Iris pigment epithelial cell (primary cell): ENCODE measurements at places on chromosomes 5 and 9.

- DNase-seq: peak; percentile 53
Measured at GRCh38 chr5:154519359-154519758, 41.3 kb upstream of the HAND1 start.

- no peak for DNase-seq
Measured at GRCh38 chr5:7420510-7421280, 24.8 kb downstream of the ADCY2 start.

- peak; percentile 22 for DNase-seq
Measured at GRCh38 chr9:38205279-38205678, 136.3 kb upstream of the SHB start.

DNA sequence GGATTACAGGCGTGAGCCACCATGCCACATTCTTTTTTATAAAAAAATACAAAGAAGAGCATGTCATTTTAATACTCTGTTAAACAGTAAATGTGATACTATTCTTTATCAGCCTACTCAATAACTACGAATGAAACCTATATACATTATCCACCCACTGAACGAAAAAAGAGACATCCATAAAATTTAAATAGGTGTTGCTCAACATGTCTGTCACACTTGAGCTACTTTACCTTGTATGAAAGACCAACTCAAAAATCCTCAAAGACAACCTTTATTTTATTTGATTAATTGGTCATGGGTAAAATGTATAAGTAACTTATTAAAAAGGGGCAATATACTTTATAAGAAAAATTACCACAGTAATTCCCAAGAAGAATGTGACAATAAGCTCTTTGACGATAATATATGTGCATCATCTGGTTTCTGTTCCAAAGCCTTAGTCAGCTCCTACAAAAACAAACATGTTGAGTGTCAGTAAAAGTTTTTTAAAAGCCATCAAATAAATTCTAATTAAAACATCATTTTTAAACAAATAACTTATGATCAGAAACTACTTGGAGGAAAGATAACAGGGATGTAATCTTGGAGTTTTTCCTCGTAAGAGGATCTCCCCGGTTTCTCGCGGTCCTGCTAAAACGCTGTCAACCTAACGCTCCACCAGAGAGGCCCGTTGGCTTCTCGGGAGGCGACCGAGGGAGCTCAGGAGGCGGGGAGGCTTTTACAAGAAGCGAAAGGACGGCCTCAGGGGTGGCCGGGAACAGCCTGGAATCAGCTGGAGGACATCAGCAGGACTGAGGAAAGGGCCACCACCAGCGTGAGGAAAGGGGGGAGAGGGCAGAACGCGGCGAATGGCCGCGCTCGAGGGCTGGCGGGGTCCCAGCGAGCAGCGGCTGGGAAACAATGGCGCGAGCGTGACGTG, 13.5 kb upstream of the ANKRD18B start:
- peak; percentile 65 for DNase-seq

- peak; percentile 65 for DNase-seq
Measured at GRCh38 chr5:143636931-143637528, 174.9 kb upstream of the HMHB1 start.

- DNase-seq: no peak
Measured at GRCh38 chr9:99506747-99507348, 284.8 kb downstream of the SEC61B start.
